ENCODE measurements at places on chromosomes 7 and 10. TPM values are rescaled to one million over a fixed set of nuclear protein-coding genes. Genes with fewer than 3 reads are reported as not detected.
A peak's percentile ranks its signal among the peaks of the same experiment; 100 is the strongest.

DNA sequence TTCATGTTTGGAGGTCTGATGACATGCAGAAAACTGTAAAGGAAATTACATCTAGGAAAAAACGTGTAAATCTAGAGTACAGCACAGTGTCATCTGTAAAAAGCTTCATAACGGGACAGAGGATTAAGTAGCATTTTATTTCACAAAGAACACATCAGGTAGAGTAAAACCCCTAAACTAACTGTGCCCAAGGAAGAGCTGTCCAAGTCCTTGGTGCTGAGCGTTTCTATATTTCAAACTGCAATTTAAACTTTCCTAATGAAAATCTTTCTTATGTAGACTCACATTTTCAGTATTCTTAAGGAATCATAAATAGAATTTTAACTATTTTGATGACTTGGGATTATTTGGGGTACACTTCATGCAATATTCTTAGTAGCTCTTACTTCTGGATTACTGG lies 646.2 kb downstream of the IPMK start:
- DNase-seq: no peak

GRCh38 chr7:157627033-157627432 lies 290.2 kb downstream of the DNAJB6 start:
- no peak for DNase-seq

DNA sequence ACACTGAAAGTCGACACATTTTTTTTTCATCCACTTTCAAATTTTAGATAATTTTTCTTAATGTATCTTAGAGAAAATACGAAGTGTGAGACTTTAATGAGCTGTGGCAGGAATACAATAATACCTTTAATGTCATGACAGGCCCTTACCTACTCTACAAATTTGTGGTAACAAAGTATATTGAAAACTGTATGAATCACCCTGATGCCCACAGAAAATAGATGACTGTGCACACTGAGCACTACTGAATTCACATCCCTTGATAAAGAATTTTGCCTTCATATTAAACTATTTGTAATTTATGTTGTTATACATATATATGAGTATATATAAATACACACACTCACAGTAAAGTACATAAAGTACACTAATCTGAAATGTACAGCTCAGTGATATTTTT lies 51.7 kb downstream of the AKR1D1 start:
- DNase-seq: no peak

DNA sequence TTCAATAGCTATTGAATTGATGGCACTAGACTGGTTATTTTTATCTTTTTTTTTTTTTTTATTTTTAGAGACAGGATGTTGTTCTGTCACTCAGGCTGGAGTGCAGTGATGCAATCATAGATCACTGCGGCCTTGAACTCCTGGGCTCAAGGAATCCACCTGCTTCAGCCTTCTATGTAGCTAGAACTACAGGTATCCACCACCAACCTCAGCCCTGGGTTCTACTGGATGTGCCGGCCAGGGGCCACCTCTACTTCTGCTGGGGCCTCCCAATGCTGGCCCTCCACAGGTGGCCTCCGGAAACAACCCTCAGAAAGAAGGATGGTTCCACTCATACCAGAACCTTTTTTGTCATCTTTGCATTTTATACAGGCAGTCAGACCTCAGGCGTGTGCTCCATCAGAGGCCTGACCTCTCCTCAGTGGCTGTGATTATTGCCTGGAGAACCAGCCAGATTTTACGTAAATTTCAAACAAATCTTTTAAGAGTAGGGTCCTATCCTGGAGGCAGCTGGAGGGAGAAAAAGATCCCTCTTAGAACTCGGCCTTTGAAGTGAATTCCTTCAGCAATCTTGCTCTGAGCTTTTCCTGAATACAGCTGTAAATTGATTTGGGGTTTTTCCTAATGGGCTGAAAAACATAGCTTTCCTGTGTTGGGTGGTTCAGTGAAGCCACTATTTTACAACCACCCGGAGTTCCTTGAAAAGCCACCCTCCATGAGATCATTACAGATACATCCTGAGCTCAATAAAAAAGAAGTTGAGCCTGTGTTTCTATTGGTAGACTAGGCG lies 110.0 kb downstream of the SPAG6 start:
- no peak for DNase-seq

- DNase-seq: no peak
Measured at GRCh38 chr10:24715246-24715769, 8.4 kb downstream of the ARHGAP21 start.

GRCh38 chr7:131011432-131011742 lies 277.4 kb upstream of the KLF14 start:
- DNase-seq: peak; percentile 37

DNA sequence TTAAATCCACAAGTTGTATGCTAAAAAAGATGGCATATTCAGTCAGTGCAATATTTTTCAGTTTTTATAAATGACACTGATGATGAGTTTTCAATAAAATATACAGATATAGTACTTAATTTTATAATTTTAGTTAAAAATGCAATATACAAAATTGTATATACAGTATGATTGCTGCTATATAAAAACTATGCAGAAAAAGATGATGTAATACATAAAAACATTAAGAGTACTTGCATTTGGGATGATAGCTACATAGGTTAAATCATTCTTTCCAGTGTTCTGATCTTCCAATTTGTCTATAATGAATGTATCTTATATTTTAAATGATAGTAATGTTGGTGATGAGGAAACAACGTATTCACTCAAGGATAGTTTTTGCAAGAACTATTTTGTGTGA lies 92.0 kb upstream of the RPA3 start:
- no peak for DNase-seq

DNA sequence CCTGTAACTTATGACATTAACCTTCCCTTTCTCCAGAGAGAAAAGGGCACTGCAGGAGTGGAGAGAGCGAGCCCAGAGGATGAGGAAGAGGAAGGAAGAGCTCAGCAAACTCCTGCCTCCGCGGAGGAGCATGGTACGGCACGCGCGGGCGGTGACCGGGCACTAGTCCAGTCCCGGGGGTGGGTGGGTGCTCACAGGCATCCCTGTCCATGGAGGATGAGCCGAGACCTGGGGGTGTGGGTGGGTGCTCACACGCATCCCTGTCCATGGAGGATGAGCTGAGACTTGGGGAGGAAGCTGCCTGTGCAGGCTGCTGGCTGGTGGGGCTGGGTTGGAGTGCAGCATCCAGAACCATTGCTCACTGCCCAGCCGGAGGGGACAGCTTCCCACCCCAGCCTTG lies 23.8 kb downstream of the LRRC27 start:
- DNase-seq: no peak

GRCh38 chr10:37732685-37733084 lies 124.7 kb downstream of the ZNF248 start:
- DNase-seq: no peak

DNA sequence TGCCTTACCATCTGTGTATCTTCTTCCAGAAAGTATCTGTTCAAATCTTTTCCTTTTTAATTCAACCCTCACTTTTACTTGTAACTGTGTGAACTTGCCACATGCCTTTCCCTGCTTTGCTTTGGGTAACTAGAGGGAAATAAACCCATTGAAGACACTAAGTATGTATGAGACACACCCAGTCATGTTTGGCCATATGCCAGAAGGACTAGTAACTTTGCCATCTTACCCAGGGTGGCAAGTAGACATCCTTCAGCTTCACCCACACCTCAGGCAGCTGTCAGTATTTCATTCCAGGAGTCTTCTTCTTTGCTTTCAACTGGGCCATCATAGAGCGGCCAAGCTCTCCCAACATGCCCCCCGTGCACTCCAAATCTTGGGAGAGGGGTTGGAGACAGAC lies 323.1 kb downstream of the TNS3 start:
- no peak for DNase-seq

GRCh38 chr7:130390486-130390885 lies 10.2 kb downstream of the CPA1 start:
- DNase-seq: no peak

GRCh38 chr10:5810225-5810624 lies 3.0 kb downstream of the GDI2 start:
- no peak for DNase-seq

DLX5 gene
- not detected for total RNA-seq

ANKRD61 gene
- not detected for total RNA-seq

MYL10 gene
- total RNA-seq: not detected

FAM237B gene
- total RNA-seq: not detected

GBX1 gene
- not detected for total RNA-seq

MRLN gene
- 2.1 TPM for total RNA-seq

Measured in pancreas (tissue), 10 donors.